ENCODE measurements at places on chromosomes 11 and 22.

DNA sequence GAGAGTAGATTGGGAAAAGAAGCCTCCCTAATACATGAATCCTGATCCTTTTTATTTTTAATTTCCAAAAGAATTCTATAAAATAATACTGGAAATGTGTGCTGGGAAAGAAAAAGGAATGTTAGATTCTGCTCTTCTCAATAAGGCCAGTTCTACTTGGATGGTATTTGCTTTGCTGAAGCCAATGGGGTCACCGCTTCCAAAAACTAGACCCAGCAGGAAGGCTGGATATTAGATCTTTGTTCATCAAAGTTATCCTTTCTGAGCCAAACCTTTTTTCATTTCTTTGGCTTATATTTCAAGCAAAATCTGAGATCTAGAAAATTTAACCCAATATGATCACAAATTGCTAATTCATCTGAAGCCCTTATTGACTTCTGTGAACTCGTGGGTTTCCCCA is 41.4 kb downstream of the SCUBE2 start:
- no peak for DNase-seq

- DNase-seq: no peak
These were observed 19.4 kb downstream of the NFAM1 start for GRCh38 chr22:42412744-42413333.

- no peak for DNase-seq
These were observed 76.4 kb downstream of the TMEM135 start for GRCh38 chr11:87114093-87114492.

GRCh38 chr11:12155696-12156095 is 45.3 kb downstream of the MICAL2 start:
- no peak for DNase-seq

DNA sequence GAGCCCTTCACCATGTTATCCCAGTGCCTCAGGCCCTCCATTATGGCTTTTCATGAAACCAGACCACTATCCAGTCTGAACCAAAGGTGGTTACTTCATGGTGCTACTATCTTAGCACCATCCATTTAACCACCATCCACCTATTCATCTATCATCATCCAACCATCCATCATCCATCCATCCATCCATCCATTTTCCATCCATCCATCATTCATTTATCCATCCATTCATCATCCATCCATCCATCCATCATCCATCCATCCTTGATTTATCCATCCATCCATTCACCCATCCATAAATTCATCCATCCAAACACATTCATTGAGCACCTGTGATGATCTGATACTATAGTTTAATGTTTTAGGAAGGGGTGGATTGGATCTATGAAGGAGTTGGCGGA is 93.5 kb downstream of the CCDC81 start:
- DNase-seq: no peak

DNA sequence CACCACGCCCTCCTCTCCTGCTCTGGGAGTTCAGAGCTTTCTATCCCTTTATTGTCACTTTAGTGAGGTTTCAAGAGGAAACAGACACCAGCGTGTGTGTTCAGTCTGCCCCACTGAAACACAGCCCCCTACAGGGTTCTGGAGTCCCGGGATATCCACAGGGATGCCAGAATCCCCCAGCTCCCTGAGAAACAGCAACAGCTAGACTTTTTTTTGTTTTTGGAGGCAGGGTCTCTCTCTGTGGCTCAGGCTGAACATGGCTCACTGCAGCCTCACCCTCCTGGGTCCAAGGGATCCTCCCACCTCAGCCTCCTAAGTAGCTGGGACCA is 10.4 kb downstream of the SULT4A1 start:
- no peak for DNase-seq

DNA sequence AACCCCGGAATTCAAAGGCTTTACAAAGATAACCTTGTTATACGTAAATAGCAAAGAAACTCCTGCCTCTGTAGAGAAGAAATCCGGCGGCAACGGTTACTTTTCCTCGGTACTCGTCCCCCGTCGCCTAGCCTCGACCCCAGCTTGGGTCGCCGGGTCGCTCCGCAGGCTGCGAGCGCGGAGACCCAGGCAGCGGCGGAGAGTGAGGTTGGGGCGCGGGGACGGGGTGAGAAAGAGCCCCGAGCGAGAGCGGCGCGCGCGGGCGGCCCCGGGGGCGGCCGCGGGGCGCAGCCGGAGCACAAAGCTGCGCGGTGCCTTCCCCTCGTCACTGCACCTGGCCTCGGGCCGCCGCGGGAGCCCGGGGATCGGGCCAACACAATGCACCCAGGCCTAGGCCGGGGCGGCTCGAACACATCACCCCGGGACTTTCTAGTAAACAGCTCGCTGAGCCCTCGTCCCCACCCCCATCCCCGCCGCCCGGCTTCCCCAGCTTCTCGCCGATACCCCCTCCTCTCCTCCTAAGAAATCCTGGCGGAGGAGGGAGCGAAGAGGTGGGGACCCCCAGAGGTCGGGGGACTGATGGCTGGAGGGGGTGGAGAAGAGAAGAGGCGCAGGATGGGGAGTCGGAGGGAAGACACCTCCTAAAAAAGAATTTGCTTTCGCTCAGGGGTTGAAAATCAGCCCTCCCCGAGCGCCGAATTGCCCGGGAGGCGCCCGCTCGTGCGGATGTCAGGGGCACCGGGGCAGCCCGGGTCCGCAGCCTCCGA is 845 bp downstream of the MPPED2 start:
- DNase-seq: no peak

DNA sequence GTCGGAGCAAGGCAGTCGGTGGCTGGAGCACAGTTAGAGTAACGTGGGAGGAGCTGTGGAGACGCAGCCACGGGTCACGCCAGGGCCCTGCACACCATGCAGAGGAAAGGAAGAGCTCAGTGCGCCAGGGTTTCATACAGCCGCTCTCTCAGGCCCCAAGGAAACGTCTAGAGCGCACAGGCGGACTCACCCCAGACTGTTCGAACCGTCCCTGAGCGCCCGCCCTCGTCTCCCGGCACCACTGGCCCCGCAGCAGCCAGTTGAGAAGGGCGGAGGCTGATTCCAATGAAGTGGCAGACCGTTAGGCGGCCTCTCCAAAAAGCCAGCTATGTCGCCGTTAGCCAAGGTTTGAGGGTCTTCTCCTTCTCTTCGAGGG is 483 bp upstream of the HYLS1 start:
- DNase-seq: no peak

DNA sequence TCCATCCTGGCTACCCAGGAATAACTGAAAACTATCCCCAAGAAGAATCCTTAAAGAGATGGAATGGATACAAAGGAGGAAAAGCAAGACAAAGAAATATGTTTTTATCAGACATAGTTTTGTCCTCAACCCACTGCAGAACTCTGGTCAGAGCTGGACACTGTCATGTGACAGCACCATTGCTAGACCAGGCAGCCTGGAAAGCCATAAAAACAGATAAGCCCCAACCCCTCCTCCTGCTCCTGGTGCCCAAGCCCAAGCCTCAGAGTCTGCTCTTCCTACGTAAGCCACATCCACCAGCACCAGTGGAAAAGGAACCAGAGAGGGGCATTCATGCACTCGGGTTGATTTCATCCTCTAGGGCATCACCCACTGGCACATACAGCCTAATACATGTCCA is 116.9 kb downstream of the TRIM29 start:
- DNase-seq: no peak

- DNase-seq: no peak
These were observed 39.5 kb upstream of the CLNS1A start for GRCh38 chr11:77677138-77677537.

GRCh38 chr11:84899740-84900139 is 727.4 kb downstream of the DLG2 start:
- no peak for DNase-seq

- DNase-seq: no peak
These were observed 84.4 kb downstream of the ARHGEF12 start for GRCh38 chr11:120420572-120420971.

DNA sequence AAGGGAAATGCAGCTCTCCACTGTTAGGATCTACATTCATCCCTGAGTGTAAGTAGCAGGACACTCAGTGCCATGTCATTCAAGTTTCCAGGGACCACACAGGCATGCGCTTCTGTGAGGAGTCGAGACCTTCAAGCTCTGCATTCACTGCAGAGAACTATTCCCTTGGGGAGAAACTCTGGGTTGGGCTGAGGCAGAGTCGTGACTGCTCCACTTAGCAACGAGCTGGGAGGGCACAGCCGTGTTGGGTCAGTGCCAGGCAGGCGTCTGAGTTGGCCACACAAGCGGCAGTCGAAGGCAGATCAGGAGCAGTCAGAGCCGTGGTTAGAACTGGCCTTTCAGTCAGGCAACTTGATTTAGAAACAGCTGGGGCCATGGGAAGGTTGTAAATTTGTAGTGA is 14.7 kb downstream of the MPEG1 start:
- DNase-seq: no peak

- DNase-seq: no peak
These were observed 89.3 kb downstream of the RDX start for GRCh38 chr11:110207123-110207522.

- DNase-seq: no peak
These were observed 27.9 kb downstream of the GRAP2 start for GRCh38 chr22:39928536-39929520.

GRCh38 chr22:28034760-28035401 is 115.8 kb upstream of the PITPNB start:
- DNase-seq: no peak

DNA sequence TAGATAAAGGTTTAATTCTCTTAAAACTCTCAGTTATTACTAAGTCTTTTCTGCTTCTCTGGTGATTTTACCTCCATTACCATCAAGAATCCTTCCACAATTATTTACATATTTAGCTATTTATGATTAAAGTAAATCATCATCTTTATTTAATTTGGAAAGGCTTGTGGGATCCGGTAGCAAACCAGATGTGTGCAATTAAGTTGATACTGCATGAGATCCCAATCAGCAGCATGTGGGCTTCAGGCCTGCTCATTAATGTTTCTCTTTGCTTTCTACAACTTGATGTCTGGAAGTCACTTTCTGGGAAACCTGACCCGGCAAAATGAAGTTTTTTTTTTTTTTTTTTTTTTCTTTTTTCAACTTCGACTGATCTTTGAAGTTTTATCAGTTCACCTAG is 558.4 kb upstream of the ANO5 start:
- DNase-seq: no peak

- DNase-seq: no peak
These were observed 128.3 kb downstream of the APIP start for GRCh38 chr11:34787895-34788294.

DNA sequence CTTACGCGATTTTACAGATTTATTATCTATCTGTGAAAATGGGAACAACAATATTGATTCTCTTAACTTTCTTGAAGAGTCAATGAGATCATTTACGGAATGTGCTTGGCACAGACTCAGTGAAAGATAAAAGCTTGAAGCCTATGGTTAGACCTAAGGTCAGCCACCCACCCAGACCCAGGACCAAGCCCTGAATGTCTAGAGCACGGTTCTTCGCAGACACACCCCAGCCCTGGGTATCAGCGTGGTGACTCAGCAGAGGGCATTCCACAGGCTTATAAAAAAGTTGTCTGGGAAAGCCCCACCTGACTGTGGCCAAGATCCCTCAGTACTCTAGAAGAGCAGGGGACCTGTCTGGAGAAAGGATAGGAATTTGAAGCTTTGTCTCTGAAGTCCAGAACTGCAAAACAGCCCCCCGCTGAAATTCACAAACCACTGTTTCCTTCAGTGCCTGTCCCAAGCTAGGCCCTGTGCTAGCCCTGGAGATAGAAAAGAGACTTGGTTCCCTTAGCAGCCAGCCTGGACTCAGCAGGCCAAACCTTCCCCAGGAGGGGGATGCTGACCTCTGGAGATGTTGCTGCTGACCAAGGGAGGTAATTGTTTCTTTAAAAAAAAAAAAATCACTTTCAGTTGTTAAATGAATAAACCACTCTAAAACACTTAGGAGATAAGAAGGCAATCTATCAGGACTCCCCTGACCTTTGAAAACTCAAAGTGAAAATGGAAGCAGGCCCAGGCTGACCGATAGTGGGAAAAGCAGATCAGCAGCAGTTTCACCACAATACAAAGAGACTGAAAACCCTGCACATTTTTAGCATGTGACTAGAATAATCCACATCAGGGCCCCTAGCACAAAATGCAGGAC is 114.0 kb downstream of the ABTB2 start:
- DNase-seq: no peak

DNA sequence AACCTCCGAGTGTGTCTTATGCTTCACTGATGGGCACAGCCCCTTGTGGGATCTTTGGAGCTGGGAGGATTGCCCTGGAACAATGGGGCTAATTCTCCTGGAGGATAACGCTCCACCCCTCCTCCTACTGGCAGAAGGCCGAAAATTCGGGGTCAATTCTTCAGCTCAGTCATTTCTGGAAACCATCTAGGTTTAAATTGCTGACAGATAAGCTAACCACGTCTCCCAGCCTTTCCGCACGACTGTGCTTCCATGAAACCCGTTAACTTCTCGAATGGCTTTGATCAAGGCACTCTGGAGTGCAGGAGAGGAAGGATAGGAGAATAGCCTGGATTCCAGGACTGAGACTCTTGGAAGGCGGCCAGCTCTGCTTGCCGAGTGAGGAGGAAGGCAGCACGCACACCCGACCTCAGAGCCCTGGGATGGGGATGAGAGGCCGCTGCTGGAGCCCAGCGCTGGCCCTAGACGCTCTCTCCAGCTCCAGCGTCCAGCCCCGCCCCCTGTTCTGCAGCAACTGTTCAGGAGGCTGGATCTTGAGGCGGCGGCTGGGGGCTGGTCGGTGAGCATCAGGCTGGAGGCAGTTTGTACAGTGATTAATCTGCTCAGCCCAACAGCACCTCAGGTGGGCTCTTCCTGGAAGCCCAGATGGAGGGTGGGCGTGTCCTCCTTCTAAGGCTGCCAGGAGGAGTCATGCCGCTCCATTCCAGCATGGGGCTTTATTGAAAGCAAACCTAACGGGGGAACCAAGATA is 176.7 kb upstream of the NCAM1 start:
- no peak for DNase-seq

DNA sequence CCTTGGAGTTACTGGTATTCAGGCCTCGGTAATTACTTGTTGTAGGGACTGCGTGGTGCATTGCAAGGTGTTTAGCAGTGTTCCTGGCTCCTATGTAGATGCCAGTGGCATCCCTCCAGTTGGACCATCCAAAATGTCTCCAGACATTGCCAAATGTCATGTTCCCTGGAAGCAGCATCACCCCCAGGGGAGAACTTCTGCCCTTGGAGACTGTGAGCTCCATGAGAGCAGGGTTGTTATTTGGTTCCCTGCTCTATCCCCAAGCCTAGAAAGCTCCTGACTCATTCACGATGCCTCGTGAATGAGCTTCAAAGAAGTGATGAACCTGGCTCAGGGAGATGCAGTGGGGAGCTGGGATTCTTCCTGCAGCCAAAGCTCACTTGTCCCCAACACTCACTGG is 4.8 kb upstream of the CD248 start:
- no peak for DNase-seq

DNA sequence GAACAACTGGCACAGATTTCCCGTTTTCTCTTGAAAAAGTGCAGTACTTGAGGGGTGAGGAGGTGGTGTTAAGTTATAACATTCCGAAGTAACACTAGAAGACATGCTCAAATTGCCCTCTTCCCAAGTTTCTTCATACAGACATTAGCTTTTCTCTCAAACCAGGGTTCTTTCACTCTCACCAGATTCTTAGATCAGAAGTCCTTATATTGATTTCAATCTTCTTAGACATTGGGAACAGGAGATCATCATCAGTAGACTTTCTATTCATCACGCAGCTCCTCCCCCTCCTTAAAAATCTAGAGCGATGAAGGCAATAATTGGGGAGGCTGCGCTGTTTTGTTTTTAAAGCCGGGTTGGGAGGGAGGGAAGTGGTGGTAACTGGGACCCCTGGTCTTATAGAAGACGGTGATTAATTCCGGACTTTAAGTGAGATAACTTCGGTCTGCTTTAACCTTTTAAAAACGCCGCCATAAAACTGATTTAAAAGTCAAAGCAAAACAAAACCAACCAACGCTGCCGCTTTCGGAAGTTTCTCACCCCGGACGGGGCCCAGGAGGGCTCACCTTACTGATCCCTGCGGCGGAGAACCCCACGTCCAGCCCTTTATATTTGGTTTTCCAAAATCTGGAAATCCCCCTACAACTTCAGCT is 665 bp downstream of the USP28 start:
- DNase-seq: no peak

Measured in CD4-positive, alpha-beta T cell treated with Interleukin-10 for 1 hour (primary cell).